ENCODE measurements at places on chromosomes 5 and 9. TPM values are rescaled to one million over a fixed set of nuclear protein-coding genes. Genes with fewer than 3 reads are reported as not detected.

GRCh38 chr5:79756076-79756475, 66.4 kb downstream of the CMYA5 start:
- H3K27me3 ChIP-seq: no peaks in the 10 kb centered on the region
- no peaks in the 10 kb centered on the region for H3K4me1 ChIP-seq
- no peak overlapping the region for H3K27ac ChIP-seq
- no peak overlapping the region for H3K4me3 ChIP-seq

DNA sequence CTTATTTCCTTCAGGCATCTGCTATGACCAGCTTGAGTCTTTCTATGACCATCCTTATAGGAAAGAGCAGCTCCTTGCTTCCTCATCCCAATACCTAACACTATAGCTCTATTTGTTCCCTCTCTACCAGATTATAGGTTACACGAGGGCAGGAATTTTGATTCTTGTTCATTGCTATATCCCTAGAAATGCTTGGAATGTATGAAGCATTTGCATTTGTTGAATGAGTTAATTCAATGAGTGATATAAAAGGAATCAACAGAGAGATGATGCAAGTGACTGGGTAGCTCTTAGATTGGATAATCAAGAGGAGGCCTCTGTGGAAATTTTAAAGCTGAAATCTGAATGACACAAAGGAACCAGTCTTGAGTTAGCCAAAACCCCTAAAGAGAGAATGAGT, 13.9 kb downstream of the ZCCHC9 start:
- no peaks in the 10 kb centered on the region for H3K27me3 ChIP-seq
- H3K4me3 ChIP-seq: no peak overlapping the region
- peaks cover 5% of the 10 kb centered on the region for H3K36me3 ChIP-seq

ZBED3 gene
- 1.3 TPM for total RNA-seq

DNA sequence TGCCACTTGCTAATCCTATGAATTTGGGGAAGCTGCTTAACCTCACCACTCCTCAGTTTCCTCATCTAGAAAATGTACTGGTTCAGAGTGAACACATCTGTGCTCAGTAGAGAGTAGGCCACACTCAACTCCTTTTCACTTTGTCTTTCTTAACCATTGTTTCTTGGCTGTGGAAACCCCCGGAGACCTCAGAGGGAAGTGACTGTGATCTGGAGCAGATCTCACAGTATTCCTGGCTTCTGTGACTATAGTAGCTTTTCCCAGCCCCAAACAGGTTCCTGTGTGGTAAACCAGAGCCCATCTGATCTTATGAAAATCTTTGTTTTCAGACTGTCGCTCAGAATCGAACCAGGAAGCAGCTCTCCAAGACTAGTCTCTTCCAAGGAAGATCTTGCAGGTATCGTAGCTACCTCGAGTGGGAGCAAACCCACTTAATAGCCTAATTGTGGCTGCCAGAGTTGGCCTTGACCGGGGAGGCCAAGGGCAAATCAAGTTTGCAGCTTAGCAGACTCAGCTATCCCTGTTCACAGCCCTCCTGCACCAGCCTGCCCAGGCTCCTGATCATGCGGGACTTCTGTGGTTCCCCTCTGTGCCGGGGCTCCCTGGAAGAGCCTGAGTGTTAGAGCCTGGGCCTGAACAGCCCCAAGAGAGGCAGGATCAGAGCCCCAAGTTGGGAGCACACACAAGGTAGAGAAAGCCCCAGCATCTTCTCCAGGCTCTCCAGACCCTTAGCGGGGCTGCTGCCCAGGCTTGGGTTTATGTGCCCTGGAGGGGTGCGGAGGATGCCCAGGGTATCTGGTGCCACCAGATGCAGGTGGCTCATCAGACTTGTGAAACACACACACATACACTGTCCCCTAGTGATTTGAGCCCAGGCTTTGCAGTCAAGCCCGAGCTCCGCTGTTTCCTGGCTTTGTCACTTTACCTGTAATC, 52.2 kb upstream of the ANGPTL2 start:
- no peaks in the 10 kb centered on the region for H3K27me3 ChIP-seq
- no peak overlapping the region for H3K27ac ChIP-seq
- DNase-seq: no peak

DNA sequence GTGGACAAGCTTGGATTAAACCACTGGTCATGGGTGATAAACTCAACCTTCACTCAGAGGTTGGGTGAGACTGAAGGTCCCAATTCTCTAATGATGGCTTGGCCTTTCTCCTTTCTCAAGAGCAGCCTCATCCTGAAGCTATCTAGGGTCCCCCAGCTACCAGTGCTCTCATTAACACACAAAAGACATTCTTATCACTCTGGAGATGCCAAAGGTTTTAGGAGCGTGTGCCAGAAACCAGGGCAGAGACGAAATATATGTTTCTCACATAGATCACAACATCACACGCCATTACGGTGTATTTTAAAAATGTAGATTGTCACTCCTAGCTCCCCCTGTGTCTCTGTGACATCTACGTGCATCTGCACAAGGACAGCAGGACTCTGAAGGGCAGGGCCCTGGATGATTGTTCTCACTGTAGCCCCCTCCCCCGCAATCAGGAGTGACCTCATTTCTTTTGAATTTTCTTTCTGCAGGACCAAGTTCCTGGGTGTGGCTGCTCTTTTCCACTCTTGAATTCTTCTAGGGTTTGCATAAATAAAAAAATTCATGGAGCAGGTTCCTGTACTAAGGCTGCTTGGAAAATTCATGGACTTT, 311.3 kb downstream of the GADD45G start:
- no peaks in the 10 kb centered on the region for H3K27me3 ChIP-seq
- H3K4me3 ChIP-seq: no peak overlapping the region
- H3K36me3 ChIP-seq: no peaks in the 10 kb centered on the region
- H3K27ac ChIP-seq: no peak overlapping the region

DNA sequence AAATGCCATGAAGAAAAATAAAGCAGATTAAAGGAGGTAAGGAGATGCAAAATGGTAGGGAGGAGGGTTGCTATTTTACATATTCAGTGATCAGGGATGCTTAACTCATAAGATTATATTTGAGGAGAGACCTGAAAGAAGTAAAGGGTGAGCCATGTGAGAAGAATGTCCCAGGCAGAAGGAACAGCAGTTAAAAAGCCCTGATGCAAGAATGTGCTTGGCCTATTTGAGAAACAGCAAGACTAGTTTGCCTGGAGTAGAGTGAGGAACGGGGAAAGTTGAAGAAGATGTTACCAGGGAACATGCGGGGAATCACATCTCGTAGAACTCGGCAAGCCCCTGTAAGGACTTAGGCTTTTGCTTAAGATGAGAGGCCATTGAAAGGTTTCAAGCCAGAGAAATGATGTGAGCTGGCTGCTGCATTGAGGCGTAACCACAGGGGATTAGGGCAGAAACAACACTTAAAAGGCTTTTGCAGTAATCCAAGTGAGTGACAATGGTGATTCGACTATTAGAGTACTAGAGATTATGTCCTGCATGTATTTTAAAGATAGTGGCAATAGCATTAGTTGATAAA, 198.7 kb downstream of the VPS13A start:
- peaks cover 4% of the 10 kb centered on the region for H3K36me3 ChIP-seq
- no peaks in the 10 kb centered on the region for H3K27me3 ChIP-seq
- no peak overlapping the region for H3K4me3 ChIP-seq

ZSWIM6 gene
- 5.9 TPM for total RNA-seq

ADAMTSL2 gene
- not detected for total RNA-seq

DNA sequence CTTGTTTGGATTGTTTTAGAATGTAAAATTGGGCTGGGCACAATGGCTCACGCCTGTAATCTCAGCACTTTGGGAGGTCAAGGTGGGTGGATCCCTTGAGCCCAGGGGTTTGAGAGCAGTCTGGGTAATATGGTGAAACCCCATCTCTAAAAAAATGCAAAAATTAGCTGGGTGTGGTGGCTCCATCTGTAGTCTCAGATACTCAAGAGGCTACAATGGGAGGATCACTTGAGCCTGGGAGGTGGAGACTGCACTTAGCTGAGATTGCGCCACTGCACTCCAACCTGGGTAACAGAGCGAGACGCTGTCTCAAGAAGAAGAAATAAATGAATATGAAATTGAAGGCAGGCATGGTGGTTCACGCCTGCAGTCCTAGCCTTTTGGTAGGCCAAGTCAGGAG, 21.3 kb downstream of the MAML1 start:
- no peaks in the 10 kb centered on the region for H3K36me3 ChIP-seq

DNA sequence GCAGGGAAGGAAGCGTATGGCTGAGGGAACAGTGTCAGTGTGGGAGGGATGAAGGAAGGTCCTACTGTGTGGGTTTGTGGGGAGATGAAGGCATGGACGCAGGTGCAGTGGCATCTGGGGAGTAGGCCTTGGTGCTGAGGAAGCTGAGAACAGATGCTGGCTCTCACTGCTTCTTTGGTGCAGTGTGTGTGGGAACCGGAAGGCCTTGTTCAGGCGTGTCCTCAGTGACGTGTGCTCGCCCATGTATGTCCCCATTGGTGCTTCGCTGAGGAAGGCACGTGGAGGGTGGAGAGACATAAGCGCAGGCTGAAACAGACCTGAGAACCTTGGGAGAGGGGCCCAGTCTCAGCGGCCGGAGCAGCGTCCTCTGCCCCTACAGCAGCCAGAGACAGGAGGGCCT, 18.7 kb downstream of the ADAMTS13 start:
- H3K27me3 ChIP-seq: no peaks in the 10 kb centered on the region
- DNase-seq: no peak
- no peak overlapping the region for H3K27ac ChIP-seq
- H3K36me3 ChIP-seq: no peaks in the 10 kb centered on the region
- H3K4me1 ChIP-seq: no peaks in the 10 kb centered on the region
- H3K4me3 ChIP-seq: no peak overlapping the region

DNA sequence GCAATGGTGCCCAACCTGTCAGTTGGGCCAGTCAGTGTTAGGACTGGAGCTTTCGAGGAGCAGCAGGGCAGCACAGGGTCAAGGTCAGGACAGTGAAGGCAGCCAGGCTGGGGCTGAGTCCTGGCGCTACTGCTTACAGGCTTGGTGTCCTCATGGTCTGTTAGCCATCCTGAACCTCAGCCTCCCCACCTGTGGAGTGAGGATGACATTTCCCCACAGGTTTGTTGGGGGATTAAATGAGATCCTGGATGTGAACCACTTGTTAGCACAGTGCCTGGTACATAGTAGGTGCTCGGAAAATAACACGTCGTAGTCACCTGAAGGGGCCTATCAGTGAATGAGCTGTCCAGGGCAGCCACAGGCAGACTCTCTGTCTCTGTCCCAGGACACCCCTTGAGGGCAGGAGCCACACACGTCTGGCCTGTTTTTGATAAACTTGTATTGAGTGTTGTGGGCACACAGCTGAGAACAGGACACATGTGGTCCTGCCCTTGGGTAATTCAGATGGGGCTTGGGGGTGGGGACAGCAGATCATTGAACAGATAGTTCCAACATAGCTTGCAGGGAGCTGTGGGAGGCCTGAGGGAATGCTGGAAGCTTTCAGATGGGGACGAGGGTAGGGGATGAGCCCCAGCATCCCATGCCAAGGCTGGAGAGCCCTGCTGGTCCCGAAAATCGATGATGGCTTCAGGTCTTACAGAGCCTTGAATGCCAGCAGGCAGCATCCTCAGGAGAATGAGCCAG, 69.3 kb downstream of the AMBP start:
- H3K4me3 ChIP-seq: no peak overlapping the region
- DNase-seq: no peak
- no peaks in the 10 kb centered on the region for H3K36me3 ChIP-seq
- no peaks in the 10 kb centered on the region for H3K4me1 ChIP-seq
- H3K27me3 ChIP-seq: no peaks in the 10 kb centered on the region
- H3K27ac ChIP-seq: no peak overlapping the region

DNA sequence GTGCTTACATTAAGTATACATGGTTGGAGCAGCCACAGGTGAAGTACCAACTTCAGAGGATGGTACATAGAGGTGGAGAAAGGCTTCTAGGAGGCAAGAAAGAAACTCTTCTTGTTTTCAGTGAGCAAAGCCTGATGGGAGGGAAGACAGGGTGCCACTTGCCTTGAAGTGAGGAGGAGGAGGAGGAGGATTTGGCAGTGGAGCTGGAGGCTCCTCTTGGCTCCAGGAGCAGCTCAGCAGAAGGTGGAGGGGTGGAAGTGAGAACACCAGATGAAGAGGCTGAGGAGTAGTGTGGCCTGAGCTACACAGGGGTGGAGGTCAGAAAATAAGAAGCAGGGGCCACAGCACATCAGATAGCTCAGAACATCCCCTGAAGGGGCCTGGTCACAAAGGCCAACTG, 91.1 kb upstream of the SHISAL2B start:
- H3K4me1 ChIP-seq: no peaks in the 10 kb centered on the region
- H3K36me3 ChIP-seq: no peaks in the 10 kb centered on the region
- H3K27me3 ChIP-seq: no peaks in the 10 kb centered on the region
- no peak for DNase-seq

PRSS3 gene
- 0.72 TPM for total RNA-seq

WNT8A gene
- not detected for total RNA-seq

- no peaks in the 10 kb centered on the region for H3K4me1 ChIP-seq
- H3K4me3 ChIP-seq: no peak overlapping the region
- no peaks in the 10 kb centered on the region for H3K27me3 ChIP-seq
These were observed 303.2 kb upstream of the GRAMD2B start for GRCh38 chr5:126119887-126120442.

EQTN gene
- total RNA-seq: not detected

- H3K4me3 ChIP-seq: no peak within 1 kb of the TSS
- H3K27ac ChIP-seq: no peak within 1 kb of the TSS
- DNase-seq: no peak
- H3K36me3 ChIP-seq: no peaks in the 10 kb centered on the region
These were observed at the start of gene VCAN for GRCh38 chr5:83471405-83472212. Gene VCAN (plus strand): TSS chr5:83471744. CDS start chr5:83483519, 11,775 bp downstream.

DNA sequence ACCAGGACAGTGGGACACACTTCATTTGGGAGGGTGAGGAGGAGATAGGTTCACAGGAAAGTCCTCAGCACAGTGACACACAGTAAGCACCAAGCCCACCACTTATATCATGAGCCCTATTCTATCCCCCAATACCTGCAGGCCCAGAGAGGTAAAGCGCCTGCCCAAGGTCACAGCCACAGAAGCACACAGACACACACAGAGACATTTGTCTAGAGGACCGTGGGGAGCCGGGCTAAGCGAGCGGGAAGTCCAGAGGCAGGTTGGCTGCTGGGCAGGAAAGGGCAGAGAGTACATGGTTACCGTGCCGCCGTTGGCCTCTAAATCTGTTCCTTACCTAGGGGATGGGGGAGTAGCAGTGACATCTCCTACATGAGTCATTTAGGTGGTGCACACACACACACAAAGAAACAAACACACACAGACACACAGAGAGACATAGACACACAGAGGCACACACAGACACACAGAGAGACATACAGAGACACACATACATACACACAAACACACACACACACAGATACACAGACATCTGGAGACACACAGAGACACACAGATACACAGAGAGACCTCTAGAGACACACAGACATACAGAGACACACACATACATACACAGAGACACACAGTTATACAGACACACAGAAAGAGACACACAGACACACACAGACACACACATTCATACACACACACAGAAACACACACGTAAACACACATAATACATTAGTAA, 15.9 kb upstream of the DUSP1 start:
- no peaks in the 10 kb centered on the region for H3K4me1 ChIP-seq
- no peaks in the 10 kb centered on the region for H3K36me3 ChIP-seq
- no peak overlapping the region for H3K27ac ChIP-seq
- H3K27me3 ChIP-seq: no peaks in the 10 kb centered on the region
- no peak overlapping the region for H3K4me3 ChIP-seq
- no peak for DNase-seq

GRCh38 chr5:170159101-170159698, 53.5 kb downstream of the FOXI1 start:
- no peaks in the 10 kb centered on the region for H3K36me3 ChIP-seq
- no peaks in the 10 kb centered on the region for H3K27me3 ChIP-seq
- no peaks in the 10 kb centered on the region for H3K4me1 ChIP-seq
- no peak for DNase-seq
- H3K4me3 ChIP-seq: no peak overlapping the region

- H3K27me3 ChIP-seq: no peaks in the 10 kb centered on the region
- no peaks in the 10 kb centered on the region for H3K36me3 ChIP-seq
- no peak overlapping the region for H3K27ac ChIP-seq
These were observed 385.1 kb upstream of the DAP start for GRCh38 chr5:11146171-11146570.
